Bone marrow (tissue), 2 donors: ENCODE measurements at places on chromosomes 7 and 10.

GRCh38 chr10:96565774-96566173, 21.0 kb downstream of the TM9SF3 start:
- DNase-seq = peak; percentile 5

DNA sequence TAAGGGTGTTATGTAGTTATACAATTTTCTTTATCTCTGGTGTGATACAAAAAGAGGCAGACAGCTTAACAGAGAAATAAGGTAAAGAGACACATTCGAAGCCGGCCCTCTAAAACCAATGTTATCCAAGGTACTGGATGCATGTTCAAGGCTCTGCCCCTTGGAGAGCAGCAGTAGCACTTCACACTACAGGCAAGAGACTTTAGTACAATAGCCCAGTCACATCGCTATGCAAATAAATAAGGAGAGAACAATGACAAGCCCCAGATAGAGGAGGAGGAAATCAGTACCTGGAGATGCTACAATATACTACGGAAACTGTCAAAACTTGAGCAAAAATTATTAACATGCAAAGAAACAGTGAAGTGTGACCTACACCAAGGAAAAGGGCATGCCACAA, 111.1 kb downstream of the ITGB1 start:
- DNase-seq = no peak

GRCh38 chr10:121134711-121135110, 283.5 kb downstream of the WDR11 start:
- no peak for DNase-seq

DNA sequence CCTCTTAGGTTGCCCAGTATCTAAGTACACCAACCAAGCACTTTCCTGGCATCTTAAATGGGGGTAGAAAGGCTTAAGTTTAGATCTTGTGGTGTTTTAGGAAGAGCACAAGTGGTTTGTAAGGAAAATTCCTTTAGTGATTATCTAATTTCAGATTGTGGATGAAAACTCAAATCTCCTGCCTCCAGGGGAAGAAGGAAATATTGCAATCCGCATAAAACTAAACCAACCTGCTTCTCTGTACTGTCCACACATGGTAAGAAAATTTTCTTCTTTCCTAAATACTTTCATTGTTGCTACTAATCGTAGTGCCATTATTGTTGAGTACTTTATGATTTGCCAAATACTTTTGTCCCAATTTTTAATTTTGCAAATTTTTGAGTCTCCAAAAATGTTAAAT, 31.1 kb downstream of the ACSM6 start:
- no peak for DNase-seq

DNA sequence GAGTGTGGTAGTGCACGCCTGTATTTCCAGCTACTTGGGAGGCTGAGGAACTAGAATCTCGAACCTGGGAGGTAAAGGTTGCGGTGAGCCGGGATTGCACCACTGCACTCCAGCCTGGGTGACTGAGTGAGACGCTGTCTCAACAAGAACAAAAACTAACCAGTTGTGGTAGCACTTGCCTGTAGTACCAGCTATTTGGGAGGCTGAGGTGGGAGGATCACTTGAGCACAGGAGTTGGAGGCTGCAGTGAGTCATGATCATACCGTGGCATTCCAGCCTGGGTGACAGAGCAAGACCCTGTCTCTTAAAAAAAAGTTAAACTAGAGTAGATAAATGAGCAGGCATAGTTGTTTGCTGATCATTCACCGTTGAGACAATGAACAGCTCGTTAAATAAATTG, 48.9 kb downstream of the CUX1 start:
- no peak for DNase-seq

DNA sequence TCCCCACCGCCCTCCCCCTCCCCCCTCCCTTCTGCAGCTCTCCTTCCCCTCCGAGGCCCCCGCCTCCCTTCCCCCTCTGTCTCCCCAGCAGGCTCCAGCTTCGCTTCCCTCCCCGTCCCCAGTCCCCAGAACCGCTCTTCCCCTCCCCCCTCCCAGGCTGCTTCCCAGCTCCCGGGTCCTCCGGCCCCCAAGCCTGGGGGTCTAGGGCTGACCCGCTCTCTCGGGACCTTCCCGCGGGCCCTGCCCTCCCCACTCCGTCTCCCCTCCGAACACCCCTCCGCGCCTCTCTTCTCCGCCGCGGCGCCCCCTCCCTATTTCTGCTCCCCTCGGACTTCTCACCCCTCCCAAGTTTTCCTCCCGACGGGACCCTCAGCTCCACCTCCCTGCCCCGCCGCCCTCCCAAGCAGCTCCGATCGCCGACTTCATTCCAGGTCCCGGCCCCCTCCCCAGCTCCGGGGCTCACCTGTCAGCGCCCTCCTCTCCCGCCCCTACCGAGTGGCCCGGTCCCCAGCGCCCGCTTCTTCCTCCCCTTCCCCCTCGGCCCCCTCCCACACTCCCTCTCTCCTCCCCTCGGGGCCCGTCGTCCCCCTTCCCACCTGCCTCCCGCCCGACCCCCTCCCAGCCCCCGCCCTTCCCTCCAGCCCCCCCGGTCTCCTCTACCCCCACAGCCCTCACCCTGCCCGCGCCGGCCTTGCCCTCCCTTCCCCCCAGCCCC, 990 bp downstream of the ZNF467 start:
- DNase-seq = peak; percentile 53

DNA sequence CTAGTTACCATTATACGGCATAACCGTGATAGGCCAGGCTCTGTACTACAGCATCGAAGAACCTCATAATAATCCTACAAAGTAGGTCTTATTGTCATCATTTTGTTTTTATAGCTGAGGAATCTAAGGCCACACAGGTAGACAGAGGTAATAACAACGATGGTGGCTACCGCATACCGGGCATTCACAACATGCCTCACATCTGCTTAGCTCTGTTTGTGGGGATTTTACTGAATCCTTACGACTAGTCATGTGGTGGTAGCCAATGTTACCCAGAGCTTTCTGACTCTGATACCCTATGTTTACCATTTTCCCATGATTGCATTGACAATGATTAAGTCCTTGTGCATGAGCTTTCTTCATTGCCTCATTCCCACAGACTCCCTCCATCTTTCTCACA, 269.4 kb downstream of the TCF7L2 start:
- no peak for DNase-seq

- DNase-seq = no peak
Observed at GRCh38 chr7:55019691-55020465, 1.1 kb downstream of the EGFR start.

DNA sequence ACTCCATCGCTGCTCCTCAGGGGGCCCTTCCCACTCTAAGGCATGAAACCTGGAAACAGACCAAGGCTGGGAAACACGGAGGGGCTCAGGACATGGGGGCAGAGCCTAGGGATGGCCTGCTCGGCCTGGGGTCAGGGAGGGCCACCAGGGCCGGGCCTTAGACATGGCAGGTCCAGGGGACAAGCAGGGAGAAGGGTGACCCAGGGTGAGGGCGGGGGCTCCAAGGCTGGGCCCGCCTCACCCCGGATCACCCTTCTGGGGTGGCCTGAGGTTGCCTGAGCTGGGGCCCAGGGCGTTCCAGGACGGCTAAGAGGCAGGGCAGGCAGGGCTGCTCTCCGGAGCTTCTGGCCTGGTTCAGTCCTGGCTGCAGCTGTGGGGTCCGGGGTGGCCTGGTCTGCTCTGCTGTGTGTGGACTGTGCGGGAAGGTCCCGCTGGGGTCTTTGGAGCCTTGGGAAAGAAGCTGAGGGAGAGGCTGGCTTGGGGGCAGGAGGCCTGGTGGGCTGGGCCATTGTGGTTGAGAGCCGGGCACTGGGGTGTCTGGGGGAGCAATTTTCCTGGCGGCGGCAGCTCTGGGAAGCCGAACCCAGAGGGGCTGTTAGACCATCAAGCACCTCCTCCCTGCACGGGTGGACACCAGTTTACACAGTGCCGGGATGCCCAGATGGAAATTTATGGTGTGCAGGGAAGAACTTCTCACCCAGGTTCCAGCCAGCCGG, 52.2 kb downstream of the UNCX start:
- no peak for DNase-seq

GRCh38 chr7:34061149-34061548, 155.8 kb downstream of the BMPER start:
- DNase-seq = no peak

GRCh38 chr7:22799633-22800032, 23.0 kb downstream of the TOMM7 start:
- DNase-seq = no peak

GRCh38 chr7:120033114-120033513, 239.9 kb upstream of the KCND2 start:
- DNase-seq = no peak

DNA sequence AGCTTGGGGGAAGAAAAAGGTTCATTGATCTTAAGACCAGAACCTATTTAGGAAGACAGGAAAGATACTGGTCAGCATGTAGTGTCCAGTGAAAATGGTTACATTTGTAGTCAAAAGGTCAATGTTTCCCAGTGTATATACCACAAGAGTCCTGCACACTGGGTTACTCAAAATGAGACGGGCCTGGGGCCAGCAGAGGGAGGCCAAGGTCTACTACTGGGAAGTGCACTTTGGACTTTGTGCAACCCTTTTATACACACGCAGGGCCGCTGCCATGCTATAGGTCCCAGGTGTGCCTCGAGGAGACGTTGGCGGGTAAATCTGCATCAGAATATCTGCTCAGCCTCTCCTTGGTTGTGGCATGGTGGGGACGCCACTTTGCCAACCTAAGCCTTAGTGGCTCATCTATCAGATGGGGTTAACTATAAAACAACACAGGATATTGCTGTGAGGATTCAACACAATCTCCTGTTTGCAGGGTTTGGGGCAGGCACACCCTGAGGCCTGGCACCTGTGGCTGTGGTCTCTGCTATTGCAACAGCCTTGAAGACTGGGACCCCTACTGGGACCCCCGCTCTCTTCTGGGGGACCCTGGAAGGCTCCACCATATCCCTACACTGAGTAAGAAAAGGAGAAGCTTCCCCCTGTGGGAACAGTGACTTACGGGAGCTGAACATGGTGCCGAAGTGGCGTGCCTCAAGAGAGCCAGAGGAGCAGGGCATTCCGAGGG, 19.7 kb downstream of the CLRN3 start:
- DNase-seq = no peak

- DNase-seq = no peak
Observed at GRCh38 chr7:132169730-132170129, 406.5 kb downstream of the PLXNA4 start.

GRCh38 chr10:116663342-116663741, 42.6 kb downstream of the PNLIPRP2 start:
- no peak for DNase-seq

- DNase-seq = peak; percentile 84
Observed at GRCh38 chr10:70575874-70576802, 26.4 kb downstream of the PRF1 start.

GRCh38 chr10:121242741-121243608, 355.3 kb downstream of the FGFR2 start:
- no peak for DNase-seq

GRCh38 chr10:87503401-87503800, 1.3 kb upstream of the MINPP1 start:
- DNase-seq = no peak

- no peak for DNase-seq
Observed at GRCh38 chr7:100694098-100694745, at the start of gene GIGYF1. GIGYF1 (minus strand) TSS chr7:100694250; CDS start chr7:100688238, 6,012 bp downstream.

DNA sequence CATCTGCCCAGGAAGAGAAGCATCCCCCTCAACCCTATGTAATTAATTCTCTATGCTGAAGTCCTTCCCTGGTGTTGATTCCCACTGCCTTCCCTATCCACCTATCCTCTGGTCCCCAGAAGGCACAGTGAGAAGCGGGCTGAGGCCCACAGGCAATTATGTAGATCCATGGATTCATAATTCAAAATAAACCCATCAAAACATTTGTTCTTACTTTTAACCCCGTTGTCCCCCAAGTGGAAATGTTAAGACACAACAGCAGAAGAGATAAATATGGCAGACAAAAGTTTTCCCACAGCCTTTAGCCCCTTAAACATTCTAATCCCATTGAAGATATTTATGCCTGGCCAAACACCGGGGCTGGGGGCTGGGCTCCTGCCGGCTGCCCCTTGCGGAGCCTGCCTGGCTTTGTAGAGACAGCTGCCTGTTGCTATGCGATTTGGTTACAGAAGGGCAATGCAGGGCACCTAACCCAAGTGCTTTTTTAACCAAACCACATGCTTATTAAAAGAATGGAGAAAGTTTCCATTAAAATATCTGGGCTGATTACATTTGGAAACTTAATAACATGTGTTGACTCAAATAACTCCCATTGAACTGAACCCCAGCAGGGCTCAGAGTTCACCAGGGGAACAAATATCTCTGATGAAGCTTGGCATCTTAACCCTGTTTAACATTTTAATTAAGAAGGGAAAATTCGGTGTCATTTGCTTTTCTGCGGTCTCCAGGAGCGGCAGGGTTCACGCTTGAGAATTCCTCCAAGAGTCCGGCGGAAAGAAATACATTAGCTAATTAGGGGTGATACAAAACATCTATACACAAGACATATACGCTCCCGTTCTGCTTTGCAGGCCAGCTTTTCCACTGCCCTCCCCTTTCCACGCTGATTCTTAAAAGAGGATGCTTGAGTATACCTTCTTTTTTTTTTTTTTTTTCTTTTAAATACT, 110.8 kb upstream of the FGFR2 start:
- no peak for DNase-seq

DNA sequence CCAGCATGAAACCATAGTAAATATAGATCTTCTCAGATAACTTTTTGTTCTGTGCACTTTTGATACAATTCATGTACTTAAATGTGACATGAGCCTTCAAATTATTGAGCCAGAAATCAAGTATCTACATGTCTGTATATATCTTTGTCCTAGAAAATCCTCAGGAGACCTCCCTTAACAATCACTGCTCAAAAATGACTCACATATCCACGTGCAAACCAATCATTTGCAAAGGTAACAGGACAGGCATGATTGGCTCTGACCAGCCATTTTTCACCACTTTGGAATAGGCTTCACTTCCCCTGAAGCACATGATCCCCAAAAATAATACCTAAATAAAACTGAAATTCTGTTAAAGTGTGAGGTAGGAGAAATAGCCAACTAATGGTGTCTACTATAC, 902.5 kb downstream of the PCDH15 start:
- DNase-seq = no peak

- DNase-seq = no peak
Observed at GRCh38 chr7:98903246-98903645, 24.9 kb downstream of the TRRAP start.

- DNase-seq = no peak
Observed at GRCh38 chr10:28036587-28036986, 37.7 kb upstream of the ODAD2 start.

DNA sequence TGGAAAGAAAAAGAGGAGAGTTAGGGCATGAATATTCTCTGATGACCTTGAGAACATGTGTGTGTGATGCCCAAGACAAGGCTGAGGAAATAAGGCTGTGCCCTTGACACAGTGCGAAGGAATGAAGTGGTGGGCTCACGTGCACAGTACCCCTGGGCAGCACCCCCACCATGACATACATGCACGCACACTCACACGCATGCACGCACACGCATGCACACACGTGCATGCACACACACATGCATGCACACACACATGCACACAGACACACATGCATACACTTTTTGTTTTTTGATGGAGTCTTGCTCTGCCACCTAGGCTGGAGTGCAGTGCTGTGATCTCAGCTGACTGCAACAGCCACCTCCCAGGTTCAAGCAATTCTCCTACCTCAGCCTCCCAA, 118.1 kb downstream of the GATA3 start:
- DNase-seq = no peak
